ENCODE measurements at places on chromosomes 5 and 9. TPM values are rescaled to one million over a fixed set of nuclear protein-coding genes. Genes with fewer than 3 reads are reported as not detected.

ADGRD2 gene
- polyA plus RNA-seq: 0.10 TPM

ZNF474 gene
- 0.10 TPM for polyA plus RNA-seq

RAI14 gene
- polyA plus RNA-seq: 46.7 TPM

OTP gene
- polyA plus RNA-seq: not detected

GFI1B gene
- polyA plus RNA-seq: not detected

PDE6A gene
- polyA plus RNA-seq: 0.06 TPM

UGT3A1 gene
- not detected for polyA plus RNA-seq

TEX48 gene
- polyA plus RNA-seq: not detected

EGFL7 gene
- 8.7 TPM for polyA plus RNA-seq

PFDN1 gene
- 92.4 TPM for polyA plus RNA-seq

ABO gene
- polyA plus RNA-seq: 0.01 TPM
